PC-9 (cell line): ENCODE measurements at places on chromosomes 2 and 18.

DNA sequence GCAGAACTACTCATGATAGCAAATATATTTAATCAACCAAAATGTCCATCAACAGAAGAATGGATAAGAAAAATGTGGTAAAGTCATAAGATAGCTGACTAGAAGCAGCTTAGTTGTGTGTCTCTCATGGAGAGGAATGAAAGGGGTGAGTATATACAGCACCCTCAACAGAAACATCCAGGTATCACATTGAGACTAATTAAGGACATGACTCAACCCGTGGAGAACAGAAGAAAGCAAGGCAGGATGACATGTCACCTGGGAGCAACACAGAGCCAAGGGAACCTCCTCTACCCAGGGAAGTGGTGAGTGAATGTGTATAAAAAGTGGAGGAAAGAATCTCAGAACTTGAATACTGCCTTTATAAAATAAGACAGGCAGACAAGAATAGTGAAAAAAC, 1695.0 kb upstream of the CELF4 start:
- no peak overlapping the region for H3K4me3 ChIP-seq
- no peak overlapping the region for H3K27ac ChIP-seq
- H3K4me1 ChIP-seq = no peaks in the 10 kb centered on the region
- no peaks in the 10 kb centered on the region for H3K36me3 ChIP-seq
- DNase-seq = no peak

DNA sequence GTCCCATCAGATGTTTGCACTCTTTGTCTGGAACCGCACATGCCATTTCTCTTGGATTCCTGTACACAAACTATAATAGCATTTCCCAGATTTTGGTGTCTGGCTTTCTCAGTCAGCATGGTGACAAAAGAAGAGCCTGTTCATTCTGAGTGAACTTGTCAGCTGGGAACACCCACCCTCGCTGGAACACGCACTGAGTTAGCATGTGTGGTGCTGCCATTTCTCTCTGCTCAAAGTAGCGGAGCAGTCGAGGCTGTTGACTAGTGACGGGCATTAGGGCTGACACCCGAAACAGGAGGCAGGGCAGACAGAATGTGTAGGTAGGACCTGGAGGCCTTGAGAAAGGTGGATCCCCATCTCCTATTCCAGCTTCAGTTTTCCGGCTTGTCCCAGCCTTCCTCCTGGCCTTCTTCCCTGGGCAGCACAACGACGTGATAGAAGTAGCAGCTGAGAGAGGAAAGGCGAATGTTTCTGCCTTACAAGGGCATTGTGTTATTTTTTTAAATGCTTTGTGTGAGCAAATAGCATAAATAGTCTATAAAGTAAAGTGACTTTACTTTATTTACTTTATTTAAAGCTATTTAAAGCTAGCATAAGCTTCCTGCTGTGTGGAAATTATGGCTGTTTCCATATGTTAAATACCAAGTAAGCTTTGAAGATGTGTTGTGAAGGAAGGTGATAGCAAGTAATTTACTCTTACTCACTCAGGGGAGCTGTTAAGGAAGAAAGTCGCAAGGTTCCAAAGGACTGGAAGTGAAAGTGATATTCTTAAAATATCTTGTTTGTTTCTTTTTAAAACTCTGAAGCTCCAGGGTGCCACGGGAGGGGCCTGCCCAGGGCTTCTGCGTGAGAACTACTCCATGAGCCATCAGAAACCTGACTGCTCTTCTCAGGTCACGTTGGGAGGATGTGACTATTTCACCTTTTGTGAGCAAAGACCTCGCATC, 272.6 kb downstream of the NEDD4L start:
- peaks cover 13% of the 10 kb centered on the region; the same call in 1 of the 2 replicates for H3K36me3 ChIP-seq
- H3K27ac ChIP-seq = no peak overlapping the region
- H3K4me1 ChIP-seq = peaks cover 35% of the 10 kb centered on the region
- no peak overlapping the region for H3K4me3 ChIP-seq

GRCh38 chr2:9315280-9315847, 108.0 kb downstream of the ITGB1BP1 start:
- no peak overlapping the region for H3K4me3 ChIP-seq
- DNase-seq = peak; percentile 59
- H3K27me3 ChIP-seq = no peaks in the 10 kb centered on the region
- H3K36me3 ChIP-seq = peaks cover 19% of the 10 kb centered on the region

- H3K36me3 ChIP-seq = 0 out of 2 replicates have a peak, but pooled peaks cover 4% of the 10 kb centered on the region
- H3K27me3 ChIP-seq = no peaks in the 10 kb centered on the region
- H3K27ac ChIP-seq = no peak overlapping the region
- H3K4me3 ChIP-seq = no peak overlapping the region
- H3K4me1 ChIP-seq = peaks cover 30% of the 10 kb centered on the region
Measured at GRCh38 chr2:171345971-171346722, 87.6 kb downstream of the METTL8 start.

DNA sequence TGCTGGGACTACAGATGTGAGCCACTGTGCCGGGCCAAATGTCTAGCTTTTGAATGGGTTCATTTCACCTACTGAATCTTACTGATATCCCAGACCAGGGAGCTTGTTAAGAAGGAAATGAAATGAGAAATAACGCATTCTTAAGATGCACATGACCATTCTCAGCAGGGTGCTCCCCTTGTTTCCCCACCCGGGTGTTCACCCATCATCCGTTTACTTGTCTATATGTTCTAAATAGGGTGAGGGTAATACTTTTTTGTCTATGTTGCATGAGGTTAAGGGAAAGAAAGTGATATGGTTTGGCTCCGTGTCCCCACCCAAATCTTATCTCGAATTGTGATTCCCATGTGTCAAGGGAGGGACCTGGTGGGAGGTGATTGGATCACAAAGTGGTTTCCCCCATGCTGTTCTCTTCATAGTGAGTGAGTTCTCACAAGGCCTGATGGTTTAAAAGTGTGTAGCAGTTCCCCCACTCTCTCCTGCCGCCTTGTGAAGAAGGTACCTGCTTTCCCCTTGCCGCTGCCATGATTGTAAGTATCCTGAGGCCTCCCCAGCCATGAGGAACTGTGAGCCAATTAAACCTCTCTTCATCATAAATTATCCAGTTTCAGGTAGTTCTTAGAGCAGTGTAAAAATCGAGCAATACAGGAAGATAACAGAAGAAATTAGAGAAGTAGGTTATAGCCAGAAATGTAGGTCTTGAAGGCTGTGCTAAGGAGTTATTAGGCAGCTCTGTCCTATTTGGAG, 129.1 kb downstream of the DDX1 start:
- H3K36me3 ChIP-seq = no peaks in the 10 kb centered on the region
- H3K27ac ChIP-seq = no peak overlapping the region
- H3K4me3 ChIP-seq = no peak overlapping the region
- no peak for DNase-seq
- no peaks in the 10 kb centered on the region for H3K4me1 ChIP-seq

DNA sequence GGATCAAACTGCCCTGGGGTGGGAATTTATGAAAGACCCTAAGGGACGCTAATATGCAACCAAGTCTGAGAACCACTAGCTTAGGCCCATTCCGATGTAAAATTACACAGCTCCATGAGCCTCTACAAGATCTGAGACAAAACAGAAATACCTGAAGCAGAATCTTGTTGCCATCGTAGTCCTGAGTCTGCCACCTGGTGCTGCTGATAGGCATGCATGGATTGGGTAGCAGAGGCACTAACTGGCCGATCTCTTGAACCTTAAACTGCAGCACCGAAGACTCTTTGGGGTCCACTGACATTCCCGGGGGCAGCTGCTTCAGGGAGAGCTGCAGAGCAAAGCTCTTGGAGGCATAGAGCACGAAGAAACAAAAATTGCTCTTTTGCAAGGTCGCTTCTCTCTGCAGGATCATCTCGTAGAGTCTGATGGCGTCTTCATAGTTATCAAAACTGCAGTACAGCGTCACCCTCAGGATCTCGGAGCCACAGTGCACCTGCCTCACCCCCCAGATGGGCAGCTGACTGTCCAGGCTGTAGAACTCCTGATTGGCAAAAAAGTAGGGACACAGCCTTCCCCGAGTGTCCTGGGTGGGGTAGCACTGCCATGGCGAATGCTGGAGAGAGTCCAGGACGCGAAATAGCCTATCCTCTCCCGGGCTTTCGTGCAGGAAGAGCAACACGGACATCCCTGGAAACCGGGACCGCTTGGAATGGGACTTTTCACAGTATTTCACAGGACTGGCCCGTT, 848 bp downstream of the FAM124B start:
- H3K4me3 ChIP-seq = no peak overlapping the region
- H3K4me1 ChIP-seq = no peaks in the 10 kb centered on the region
- DNase-seq = no peak
- H3K27me3 ChIP-seq = no peaks in the 10 kb centered on the region

DNA sequence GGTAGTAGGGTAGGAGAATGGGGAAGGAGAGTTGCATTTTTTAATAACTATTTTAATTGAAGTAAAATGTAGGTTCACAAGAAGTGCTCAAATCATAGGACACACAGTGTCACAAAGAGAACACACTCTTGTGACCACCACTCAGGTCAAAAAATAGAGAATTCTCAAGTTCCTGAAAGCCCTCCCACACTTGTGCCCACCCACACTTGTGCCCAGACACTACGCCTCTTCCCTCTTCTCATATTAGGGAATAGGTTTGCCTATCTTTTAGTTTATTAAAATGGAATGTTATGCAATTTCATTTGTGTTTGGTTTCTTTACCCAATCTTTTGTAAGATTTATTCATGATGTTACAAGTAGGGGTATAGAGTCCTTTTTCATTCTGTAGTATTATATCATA, 67.2 kb downstream of the UGGT1 start:
- H3K36me3 ChIP-seq = peaks cover 53% of the 10 kb centered on the region
- H3K27ac ChIP-seq = no peak overlapping the region
- H3K4me3 ChIP-seq = no peak overlapping the region
- H3K4me1 ChIP-seq = no peaks in the 10 kb centered on the region
- no peak for DNase-seq

- no peaks in the 10 kb centered on the region for H3K36me3 ChIP-seq
- H3K4me3 ChIP-seq = no peak overlapping the region
- no peaks in the 10 kb centered on the region for H3K4me1 ChIP-seq
- no peak for DNase-seq
- no peaks in the 10 kb centered on the region for H3K27me3 ChIP-seq
- H3K27ac ChIP-seq = no peak overlapping the region
Measured at GRCh38 chr18:73826098-73826497, 321.5 kb downstream of the FBXO15 start.

DNA sequence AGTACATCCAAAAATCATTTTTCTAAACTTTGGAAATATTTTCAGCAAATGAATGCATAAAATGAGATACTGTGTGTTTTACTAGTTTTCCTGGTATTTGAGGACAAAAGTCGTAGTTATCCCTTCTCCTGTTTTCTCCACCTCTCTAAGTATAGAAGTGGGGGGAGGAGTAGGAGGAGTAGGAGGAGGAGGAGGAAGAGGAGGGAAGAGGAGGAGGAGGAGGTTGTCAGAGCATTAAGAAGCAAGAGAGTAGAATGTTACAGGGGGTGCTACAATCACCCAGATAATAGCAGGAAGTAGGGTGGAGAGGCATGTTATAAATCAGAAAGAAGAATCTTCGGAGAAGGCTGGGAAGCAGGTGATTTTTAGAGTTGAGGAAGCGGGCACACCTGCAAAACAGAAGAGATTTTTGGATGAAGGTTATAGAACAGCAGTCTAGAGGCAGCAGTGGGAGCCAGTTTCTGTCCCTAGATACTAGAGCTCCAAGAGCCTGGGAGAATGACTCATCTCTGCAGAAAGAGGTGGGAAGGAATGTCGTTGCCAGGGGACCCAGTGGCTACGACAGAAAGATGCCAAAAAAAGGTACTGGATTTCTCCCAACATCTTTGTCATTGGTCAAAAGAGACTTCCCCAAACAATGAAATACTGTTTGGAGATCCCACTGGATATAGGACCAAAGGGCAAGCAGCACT, 44.2 kb upstream of the AQP4 start:
- H3K27ac ChIP-seq = no peak overlapping the region
- H3K36me3 ChIP-seq = no peaks in the 10 kb centered on the region
- no peak overlapping the region for H3K4me3 ChIP-seq

DNA sequence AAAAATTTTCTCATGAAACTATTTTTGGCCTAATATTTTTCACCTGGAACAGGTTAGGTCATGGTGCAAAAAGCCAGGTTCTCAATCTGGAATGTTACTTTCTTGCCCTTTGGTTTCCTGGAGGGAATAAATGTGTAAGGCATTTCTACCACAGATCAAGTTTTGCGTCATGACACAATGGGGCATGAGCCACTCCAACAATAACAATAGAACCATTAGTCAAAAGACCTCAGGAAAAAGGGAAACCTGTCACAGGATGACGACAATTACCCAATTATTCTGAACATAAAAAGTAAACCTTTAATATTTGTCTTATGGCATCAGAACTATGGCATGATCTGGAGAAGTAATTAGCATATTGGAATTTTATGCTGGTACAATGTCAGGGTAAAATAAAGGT, 88.2 kb upstream of the HNRNPA3 start:
- no peak overlapping the region for H3K4me3 ChIP-seq
- H3K27me3 ChIP-seq = peaks cover 11% of the 10 kb centered on the region; the same call in 1 of the 2 replicates
- H3K27ac ChIP-seq = no peak overlapping the region
- H3K4me1 ChIP-seq = no peaks in the 10 kb centered on the region

DNA sequence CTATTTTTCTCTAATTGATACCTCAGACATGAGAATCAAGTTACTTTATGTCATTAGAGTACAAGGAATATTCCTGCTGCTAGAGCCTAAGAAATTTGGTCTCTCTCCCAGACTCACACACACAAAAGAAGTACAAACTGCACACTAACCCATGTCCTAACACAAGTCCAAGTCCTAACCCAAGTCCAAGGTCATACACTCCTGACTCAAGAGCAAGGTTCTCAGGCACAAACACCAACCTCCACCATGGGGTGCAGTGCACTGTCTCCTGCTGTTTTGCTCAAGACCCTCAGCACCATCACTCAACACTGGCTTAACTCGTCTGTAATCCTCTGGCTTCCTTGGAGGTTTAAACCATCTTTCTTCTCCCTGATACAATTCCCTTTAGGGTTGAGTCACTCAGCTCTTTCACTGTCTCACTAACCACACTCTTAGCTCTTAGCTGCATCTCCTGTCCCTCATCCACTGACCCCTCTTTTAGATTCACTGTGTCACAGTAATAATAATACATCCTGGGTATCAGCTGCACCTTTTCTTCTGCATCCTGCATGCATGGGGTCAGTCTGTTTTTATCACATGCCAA, 129.8 kb downstream of the BCL2L11 start:
- no peaks in the 10 kb centered on the region for H3K4me1 ChIP-seq
- H3K4me3 ChIP-seq = no peak overlapping the region
- H3K27ac ChIP-seq = no peak overlapping the region

GRCh38 chr2:241228081-241228859, 39.8 kb downstream of the ANO7 start:
- no peak overlapping the region for H3K4me3 ChIP-seq
- DNase-seq = no peak
- H3K4me1 ChIP-seq = no peaks in the 10 kb centered on the region
- no peaks in the 10 kb centered on the region for H3K27me3 ChIP-seq
- peaks cover 14% of the 10 kb centered on the region; the same call in 1 of the 2 replicates for H3K36me3 ChIP-seq
- no peak overlapping the region for H3K27ac ChIP-seq

DNA sequence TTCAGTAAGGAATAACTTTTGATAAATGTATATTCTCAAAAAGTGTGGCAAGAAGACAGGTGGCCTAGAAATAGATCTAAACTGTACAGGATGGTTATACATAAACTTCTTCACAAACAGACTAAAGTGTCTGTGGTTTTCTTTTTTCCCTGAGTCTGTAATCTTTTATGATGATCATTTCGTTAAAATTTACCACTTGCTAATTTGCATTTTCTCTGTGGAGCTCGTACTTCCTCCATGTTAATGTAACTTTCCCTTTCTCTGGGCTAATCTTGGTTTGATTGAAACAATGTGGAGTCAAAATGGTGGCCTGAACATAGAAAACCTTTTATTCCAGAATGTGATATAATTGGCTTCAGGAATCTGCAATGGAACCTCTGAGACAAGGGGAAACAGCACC, 166.2 kb downstream of the FTCDNL1 start:
- no peaks in the 10 kb centered on the region for H3K36me3 ChIP-seq
- no peak for DNase-seq
- H3K27ac ChIP-seq = no peak overlapping the region
- no peaks in the 10 kb centered on the region for H3K4me1 ChIP-seq
- H3K27me3 ChIP-seq = 0 out of 2 replicates have a peak, but pooled peaks cover 3% of the 10 kb centered on the region
